ENCODE measurements at places on chromosomes 13 and 19.
A peak's percentile ranks its signal among the peaks of the same experiment; 100 is the strongest.

DNA sequence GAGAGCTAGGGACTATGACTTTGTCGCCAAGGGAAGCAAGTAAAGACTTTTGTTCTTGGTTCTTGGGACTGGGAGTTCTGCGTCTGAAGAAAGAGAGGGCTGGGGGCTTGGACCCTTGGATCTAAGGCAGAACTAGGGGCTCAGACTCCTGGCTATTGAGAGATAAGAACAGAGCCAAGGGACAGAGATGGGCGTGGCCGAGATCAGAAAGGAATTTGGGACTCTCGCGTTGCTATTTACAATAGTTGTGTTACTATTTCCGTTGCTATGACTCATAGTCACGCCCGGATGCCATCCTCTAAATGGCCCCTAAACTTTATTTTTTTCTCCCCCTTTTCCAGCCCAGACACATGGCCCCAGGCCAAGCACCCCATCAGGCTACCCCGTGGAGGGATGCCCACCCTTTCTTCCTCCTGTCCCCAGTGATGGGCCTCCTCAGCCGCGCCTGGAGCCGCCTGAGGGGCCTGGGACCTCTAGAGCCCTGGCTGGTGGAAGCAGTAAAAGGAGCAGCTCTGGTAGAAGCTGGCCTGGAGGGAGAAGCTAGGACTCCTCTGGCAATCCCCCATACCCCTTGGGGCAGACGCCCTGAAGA is 759 bp downstream of the PPP1R15A start:
- DNase-seq: peak; percentile 54

GRCh38 chr13:62643007-62643483 is 1227.4 kb upstream of the PCDH20 start:
- peak; percentile 7 for DNase-seq

- DNase-seq: no peak
Observed at GRCh38 chr19:46431824-46432223, 3.1 kb upstream of the PNMA8C start.

DNA sequence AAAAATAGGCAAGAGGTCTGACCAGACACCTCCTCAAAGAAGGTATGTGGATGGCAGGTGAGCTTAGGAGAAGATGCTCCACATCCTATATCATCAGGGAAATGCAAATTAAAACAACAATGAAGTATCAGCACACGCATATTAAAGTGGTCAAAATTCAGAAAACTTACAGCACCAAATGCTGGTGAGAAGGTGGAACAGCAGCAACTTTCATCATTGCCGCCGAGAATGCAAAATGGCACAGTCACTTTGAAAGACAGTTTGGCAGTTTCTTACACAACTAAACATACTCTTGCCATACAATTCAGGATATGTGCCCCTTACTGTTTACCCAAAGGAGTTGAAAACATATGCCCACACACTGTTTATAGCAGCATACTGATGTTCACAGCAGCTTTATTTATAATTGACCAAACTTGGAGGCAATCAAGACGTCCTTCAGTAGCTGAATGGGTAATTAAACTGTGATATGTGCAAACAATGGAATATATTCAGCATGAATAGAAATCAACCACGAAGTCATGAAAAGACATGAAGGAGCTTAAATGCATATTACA is 22.5 kb downstream of the OR10H4 start:
- no peak for DNase-seq

DNA sequence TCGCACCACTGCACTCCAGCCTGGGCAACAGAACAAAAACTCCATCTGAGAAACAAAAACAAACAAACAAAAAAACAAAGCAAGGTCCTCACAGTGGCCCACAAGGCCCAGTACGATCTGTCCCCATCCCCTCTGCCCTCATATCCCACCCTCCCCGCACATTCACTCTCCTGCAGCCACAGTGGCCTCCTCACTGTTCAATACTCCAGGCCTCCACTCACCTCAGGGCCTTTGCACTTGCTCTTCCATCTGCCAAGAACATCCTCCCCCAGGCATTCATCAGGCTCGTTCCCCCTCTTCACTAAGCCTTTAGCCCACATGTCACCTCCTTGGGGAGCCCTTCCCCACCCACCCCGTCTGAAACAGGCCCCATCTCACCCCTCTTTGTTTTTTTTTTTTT is 4.6 kb downstream of the TMEM143 start:
- DNase-seq: no peak

DNA sequence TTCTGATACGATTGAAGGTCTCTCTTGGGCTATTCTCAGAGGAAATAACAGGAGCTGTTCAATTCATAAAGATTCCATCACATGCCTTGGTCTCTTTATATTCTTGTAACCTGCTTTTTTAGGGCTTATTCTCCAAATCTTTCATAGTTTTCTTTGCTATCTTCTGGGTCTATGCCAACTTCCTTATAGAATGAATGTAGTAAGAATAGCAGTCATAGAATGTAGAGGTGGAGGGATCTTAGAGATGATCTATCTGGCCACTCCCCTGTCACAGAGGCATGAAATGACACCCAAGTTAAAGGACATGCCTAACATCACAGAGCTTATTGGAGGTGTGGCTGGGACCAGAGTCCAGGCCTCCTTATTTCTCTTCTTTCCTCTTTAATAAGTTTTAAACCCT is 13.2 kb downstream of the LCP1 start:
- no peak for DNase-seq

GRCh38 chr13:83350569-83350968 is 531.7 kb downstream of the SLITRK1 start:
- DNase-seq: no peak

- no peak for DNase-seq
Observed at GRCh38 chr13:97974773-97975172, 21.3 kb downstream of the IPO5 start.
